ENCODE measurements at places on chromosomes 7 and 10.

GRCh38 chr10:104639590-104640338, 1.3 kb upstream of the SORCS3 start:
- no peak for DNase-seq

DNA sequence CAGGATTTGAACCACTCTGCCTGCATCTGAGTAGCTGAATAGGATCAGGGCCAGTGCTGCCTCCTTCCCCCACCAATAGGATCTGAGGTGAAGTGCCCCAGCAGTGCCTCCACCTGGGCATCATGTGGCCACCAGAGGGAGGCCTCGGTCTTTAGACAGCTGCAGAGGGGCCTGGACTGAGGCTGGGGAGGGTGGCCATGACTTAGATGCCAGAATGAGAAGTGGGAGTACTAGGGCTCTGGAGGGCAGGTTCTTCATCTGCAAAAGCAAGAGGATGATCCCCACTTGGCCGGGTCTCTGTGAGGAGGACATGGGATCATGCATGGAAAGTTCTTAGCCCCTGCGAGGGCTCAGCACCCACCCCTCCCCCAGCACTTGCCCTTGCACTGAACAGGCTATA, 56.9 kb downstream of the NEUROG3 start:
- no peak for DNase-seq

DNA sequence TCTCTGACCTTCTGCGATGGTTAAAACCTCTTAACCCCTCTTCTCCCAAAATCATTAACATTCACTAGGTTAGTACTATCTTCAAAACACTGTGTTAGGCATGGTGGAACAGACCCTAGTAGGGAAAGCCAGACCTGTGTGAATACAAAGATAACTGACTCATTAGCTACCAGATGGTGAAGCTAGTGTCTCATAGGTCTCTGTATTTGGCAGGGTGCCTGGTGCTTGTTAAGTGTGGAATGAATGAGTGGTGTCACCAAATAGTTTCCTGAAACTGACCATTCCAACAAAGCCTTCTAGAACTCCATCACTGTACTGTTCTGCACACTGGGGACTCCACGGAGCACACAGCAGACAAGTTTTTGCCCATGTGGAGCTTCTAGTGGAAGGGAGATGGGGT, 27.7 kb upstream of the TM9SF3 start:
- DNase-seq: peak; percentile 84

- no peak for DNase-seq
These were observed 11.6 kb upstream of the ADD3 start for GRCh38 chr10:109996225-109996624.

GRCh38 chr10:31143331-31143935, 111.8 kb upstream of the ZNF438 start:
- DNase-seq: peak; percentile 26

Data from astrocyte of the spinal cord (primary cell).